Tibial artery (tissue), 4 donors: ENCODE measurements at places on chromosomes 7 and 10.

GRCh38 chr10:19778996-19779395 is 37.2 kb upstream of the PLXDC2 start:
- no peak for DNase-seq

DNA sequence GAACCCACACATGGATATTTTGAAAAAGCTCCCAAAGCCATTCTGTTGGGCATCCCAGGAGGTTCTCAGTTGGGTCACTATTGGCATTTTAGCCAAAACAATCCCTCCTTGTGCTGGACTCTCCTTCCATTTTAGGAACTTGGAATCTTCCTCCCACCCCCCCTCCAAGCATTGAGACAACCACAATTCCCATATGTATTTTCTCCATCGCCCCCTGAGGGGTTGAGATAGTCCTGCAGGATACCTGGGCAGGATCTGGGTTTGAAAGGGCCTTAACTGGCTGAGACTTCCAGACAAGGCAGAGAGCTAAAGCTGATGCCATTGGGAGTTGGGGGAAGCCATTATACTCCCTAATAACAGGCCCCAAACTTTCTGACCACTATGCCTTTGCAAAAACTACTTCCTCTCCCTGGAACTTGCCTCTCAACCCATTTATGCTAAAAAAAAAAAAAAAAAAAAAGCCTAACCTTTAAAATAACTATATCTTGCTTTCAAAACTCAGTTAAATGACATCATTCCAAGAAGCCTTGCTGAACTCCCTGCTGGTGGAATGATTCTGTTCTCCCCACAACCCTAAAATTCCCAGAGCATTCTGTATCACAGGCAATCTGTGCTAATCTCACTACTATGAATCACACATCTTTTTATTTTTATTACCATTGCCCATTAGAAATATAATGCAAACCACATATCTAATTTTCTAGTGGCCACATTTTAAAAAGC is 77.5 kb upstream of the PDE1C start:
- DNase-seq, result no peak

DNA sequence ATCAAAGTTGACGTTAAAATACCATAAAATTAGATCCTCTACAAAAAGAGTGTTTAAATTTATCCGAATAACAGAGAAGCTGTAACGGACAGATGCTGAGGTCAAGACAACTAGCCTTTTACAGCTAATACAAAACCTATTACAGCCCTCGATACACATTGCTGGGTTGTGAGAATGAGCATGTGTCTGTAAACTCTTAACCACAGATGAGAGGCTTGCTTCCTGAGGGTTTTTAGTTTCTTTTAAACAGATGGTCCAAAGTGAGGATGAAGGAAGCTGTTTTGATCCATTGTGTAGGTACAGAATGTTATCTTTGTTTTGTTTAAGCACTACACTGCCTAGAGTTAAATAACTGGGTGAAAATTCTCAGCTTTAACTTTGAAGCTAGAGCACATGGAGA is 578.2 kb downstream of the PARD3 start:
- no peak for DNase-seq

GRCh38 chr10:116251602-116252395 is 21.2 kb downstream of the GFRA1 start:
- DNase-seq, result no peak

DNA sequence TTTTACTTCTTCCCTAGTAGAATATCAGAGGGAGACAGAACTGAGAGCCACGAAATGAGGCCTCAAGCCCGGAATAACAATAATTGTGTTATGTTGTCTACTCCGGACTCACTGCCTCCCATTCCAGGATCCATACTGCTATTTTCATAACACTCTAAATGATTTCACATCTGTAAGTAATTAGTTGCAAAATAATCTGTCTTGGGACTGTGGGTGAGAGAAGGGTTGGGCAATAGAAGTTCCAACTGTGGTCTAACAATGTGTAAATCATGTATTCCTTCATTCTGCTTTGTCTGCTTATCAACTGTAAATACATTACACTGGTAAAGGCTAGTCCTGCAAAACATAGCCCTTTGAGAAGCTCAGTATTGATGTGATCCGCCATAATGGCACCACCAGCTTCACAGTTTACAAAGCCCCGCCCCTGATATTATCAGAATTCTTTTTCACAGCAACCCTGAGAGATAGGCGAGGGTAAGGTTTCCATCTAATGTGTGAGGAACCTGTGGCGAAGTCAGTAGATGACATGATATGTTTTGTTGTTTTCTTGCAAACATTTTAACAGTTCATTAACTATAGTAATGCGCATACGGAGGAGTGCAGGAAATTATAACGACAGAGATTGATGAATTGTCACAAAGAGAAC is 265.7 kb upstream of the BMPER start:
- DNase-seq, result no peak

- no peak for DNase-seq
Measured at GRCh38 chr7:35773994-35774393, 26.9 kb upstream of the SEPTIN7 start.

- no peak for DNase-seq
Measured at GRCh38 chr7:132526111-132526740, 50.0 kb downstream of the PLXNA4 start.

- no peak for DNase-seq
Measured at GRCh38 chr7:21572331-21573313, 29.8 kb downstream of the DNAH11 start.

DNA sequence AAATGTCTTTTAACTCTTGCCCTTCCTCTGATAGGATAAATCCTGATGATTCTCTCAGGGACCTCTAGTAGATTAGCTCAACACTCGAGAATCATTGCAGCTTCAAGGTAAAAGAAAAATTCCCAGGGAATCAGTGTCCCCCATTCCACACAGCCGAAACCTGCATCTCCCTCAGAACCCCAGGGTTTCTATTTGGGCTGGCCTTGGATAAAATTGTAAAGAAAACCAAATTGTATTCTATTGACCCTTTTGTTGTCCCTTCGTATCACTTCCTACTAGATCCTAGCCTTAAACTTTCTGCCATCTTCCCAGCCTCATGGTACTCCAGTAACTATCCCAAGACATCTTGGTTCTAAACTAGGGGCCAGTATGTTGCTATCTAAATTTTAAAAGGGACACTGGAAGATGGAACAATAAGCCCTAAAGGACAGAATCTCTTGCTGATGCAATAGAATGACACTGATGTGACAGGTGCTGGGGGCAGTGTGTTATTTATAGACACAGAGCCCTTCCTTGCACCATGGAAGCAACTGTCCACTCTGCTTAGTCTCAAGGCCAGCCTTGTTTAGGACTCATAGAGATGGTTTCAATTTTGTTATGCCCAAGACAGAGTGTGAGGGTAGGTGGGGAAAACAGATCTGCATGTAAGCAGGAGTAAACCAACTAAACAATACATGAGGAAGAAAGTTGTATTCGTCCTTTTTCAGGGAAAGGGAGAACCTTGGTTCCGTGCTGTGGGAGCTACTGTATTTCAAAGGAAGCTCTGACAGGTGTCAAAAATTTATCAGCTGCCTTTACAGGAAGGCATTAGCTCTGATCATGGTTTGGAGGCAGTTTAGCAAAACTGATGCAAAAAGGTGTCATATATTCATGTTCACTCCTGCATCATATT is 7.6 kb downstream of the ASB15 start:
- DNase-seq, result no peak

DNA sequence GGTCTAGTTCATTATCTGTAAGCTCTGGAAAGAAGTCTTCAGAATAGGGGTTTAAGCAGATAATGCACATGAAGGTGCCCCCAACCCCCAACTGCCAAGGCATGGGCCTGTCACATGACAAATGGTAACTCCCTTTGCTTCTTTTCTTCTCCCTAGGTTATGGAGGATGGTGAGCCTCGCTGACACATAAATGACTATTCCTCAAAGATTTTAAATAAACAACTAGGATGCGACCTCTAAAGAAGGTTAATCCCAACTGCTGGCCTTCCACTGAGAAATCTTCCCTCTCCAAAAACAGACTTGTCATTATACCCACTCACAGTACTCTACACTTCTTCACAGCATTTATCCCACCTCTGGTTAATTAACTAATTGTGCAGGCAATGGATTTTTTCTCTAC is 75.7 kb upstream of the FAM133B start:
- no peak for DNase-seq

DNA sequence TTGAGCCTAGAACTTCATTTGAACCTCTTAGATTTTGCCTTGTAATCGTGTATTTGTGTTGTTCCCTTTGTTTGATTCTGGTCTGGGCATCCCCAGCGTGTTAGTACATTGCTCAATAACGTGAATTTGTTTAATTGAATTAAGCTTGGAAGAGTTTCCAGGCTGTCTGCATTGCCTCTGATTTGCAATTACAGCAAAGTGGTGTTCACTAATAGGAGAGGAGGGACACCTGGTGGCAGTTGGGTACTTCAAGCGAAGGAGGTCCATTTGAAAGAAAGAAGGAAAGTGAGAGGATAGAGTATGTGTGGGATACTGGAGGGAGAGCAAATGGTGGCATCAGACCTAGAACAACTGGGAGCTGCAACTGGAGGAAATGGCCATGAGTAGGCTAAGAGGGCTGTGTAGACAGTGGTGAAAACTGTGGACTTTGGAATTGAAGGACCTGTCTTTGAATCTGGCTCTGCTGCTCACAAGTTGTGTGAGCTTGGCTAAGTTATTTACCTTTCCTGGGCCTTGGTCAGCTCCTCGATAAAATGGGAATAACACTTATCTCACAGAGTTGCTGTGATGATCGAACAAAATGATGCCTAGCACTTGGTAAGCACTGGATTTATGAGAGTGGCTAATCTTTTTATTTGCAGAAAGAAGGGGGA is 15.1 kb downstream of the LSMEM1 start:
- peak; percentile 66 for DNase-seq

- no peak for DNase-seq
Measured at GRCh38 chr7:37377231-37377630, 71.4 kb downstream of the ELMO1 start.

- DNase-seq, result no peak
Measured at GRCh38 chr7:139328375-139328774, 12.8 kb upstream of the FMC1 start.

DNA sequence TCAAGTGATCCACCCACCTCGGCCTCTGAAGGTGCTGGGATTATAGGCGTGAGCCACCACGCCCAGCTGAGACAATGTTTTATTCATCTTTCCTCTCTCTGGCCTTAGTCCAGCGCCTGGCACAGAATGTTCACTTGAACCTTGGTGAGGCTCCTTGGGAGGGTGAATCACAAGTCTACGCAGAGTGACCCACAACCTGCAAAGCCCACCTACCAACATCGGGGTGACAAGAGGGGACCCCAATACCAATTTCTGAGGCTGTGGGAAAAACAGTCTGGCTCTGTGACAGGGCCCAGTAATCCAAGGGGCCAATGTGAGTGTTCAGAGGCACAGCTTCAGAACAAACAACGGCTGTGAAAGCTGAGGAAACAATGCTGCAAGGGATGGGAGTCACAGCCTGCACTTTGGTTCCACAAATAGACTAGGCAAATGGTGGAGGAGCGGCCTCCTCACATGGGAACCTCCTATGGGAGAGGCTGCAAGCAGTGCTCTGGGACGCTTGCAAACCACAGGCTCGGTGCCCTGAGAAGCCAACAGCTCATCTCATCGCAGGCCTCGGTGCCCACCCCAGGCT is 5.6 kb upstream of the MALSU1 start:
- no peak for DNase-seq

DNA sequence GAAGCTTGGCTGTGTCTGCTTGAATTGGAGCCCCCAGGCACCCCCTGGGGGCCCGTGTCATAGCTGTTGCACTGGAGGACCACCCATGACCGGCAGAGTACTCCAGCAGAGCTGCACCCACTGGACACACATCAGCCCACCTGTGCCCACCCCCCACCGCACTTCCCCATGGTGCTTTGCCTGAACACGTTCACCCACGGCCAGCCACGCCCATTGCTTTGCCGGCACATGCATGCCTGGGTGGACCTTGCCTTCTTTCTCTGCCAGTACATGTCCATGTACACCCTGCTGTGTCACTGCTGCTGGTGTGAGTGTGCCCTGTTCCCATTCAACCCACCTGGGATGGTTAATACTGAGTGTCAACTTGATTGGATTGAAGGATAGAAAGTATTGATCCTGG is 88.7 kb downstream of the SAMD9 start:
- DNase-seq, result no peak

- DNase-seq, result no peak
Measured at GRCh38 chr10:76268530-76268929, 837.1 kb downstream of the LRMDA start.

GRCh38 chr10:68271196-68271882 is 39.4 kb upstream of the ATOH7 start:
- DNase-seq, result no peak

GRCh38 chr10:103109821-103110220 is 83.3 kb downstream of the NT5C2 start:
- no peak for DNase-seq

DNA sequence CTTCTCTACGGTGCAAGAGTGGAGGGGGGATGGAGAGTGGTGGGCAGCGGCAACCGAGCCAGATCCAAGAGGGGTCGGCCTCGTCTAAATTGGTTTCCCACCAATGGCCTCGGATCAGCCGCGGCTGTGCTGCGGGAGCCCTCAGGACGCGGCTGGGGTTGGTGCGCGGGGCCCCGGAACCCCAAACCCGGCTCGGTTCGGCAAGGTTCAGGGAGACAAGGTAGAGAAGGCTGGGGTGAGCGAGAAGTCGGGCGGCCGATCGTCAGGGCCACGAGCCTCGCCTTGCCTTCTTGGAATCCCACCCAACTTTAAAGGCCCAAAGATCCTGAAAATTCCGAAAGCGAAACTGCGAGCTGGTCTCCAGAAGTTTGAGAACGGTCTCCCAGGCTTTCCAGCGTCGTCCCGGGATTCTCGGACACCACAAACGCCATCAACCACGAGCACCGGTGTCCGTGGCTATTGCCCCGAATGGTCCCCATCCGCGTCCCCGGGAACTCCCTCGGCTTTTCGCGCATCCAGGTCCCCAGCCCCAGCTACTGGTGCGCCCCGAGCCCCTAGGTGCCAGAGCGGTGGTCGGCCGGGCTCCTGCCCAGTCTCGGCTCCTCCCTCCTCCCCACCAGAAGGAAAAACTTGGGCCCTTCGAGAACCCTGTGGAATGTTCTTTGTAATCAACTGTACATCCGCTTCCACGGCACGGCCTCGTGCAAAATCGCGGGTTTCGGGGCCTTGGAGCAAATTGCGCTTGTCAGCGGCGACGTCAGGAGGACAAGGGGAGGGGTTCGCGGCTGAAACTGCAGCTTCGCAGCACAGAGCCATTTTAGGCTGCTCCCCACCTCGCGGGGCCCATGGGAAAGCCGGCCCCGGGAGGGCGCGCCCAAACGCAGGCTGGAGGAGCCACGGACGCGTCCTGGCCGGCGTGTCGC is 3.2 kb downstream of the SFMBT2 start:
- no peak for DNase-seq

- DNase-seq, result no peak
Measured at GRCh38 chr7:108568801-108569380, 615 bp downstream of the THAP5 start.

DNA sequence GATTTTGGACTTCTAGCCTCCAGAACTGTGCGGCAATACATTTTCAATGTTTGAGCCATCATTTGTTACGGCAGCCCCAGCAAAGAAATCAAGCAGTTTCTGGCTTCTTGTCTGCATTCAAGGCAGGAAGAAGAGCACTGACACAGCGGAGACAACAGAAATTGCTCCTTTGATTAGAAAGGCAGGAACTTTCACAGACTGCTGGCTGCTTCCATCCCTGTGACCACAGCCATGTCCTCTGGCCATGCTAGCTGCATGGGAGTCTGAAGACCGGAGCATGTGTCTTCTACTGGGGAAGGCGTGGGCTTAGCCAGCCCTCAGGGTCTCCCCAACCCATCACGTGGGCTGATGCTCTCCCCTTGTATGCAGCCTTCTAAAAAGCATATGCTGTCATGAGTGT is 19.1 kb downstream of the C10orf71 start:
- DNase-seq, result no peak
